Ovary (tissue), 10 donors: ENCODE measurements at places on chromosomes 3 and 15. TPM values are rescaled to one million over a fixed set of nuclear protein-coding genes. Genes with fewer than 3 reads are reported as not detected.

Gene IMPG2
- 0.12 TPM for total RNA-seq

Gene TMEM207
- not detected for total RNA-seq

Gene SPINT1
- 131 TPM for total RNA-seq

DNA sequence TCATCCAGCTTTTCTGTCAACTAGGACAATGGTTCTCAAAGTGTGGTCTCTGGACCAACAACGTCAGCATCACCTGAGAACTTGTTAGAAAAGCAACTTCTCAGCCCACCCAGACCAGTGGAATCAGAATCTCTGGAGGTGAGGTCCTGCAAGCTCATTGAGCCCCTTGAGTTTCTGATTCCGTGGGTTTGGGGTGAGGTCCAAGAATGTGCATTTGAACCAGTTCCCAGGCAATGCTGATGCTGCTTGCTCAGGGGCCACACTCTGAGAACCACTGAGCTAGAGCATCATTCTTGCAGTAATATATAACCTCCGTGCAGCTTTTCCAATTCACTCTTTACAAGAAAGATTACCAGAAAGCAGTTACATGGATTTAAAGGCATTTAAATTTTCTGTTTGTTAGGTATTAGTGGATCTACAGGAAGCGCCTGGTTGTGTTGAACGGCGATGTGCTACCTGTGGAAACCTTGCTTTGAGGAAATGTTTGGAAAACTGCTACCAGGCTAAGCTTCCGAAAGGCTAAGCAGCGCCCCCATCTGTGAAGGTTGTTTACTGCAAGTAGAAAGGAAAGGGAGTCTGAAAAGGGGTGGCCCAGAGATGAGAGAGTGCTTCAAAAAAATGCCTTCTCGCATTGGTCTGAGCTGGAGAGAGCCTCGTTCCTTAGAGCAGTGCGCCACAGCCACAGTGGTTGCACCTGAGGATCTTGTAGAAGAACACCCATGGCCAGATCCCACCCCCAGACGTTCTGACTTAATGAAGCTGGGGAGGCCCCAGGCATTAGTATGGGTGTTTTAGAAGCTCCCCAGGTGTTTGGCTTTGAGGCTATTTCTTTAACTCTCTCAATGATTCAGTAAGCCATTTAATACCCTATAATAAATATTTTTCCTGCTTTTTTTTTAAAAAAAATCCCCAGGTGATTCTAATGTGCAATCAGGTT, 50.0 kb downstream of the RLBP1 start:
- peak; percentile 32 for DNase-seq

- DNase-seq, result peak; percentile 48
Observed at GRCh38 chr3:128698211-128699047, 27.6 kb upstream of the RAB7A start.

- no peak for DNase-seq
Observed at GRCh38 chr15:41977757-41978383, 5.5 kb upstream of the EHD4 start.

DNA sequence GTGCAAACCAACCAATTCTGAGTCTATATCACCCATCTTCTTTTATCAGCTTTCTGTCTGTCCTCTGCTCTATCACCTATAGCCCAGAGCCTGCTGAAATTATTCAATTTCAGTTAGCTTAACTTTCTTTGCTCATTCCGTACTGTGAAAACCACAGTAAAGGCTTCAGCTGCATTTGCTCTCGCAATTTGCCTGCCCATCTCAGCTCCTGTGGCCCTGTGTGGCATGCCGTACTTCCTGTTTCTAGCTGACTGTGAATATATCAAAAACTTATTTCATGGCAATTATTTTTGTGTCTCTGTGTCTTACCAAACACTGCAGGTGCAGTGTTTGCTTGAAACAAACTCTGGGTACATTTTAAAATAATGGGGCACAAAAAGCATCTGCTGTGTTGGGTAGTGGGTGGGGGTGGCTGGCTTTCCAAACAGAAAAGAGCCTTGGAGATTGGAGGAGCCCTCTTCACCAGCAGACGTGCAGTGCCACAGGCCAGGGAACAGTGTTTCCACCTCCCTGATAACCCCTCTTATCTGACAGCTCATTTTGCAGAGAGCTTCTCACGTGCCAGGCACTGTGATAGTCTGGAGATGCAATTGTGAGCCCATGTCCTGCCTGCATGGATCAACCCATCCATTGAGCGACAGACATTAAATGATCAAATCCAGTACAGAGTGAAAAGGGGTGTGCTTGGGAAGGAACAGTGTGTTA, 45.2 kb downstream of the GASK1A start:
- DNase-seq, result no peak

Gene OR5K2
- total RNA-seq, result not detected

DNA sequence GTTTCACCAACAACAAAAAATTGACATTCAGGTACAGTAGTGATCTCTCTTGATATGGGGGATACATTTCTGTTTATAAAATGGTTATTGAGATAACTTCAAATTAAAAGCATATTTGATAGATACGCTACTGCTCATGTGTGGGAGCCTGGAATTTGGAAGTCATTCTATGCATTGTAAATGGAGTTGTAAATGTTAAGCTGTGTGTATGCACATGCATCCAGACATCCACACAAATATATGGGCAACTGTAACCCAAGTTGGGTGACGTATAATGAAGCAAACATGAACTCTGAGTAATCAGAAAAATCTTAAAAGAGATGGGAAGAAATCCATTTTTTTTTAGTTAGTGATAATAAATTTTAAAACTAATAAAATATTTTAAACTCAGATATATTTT, 9.8 kb downstream of the KLHL24 start:
- DNase-seq, result no peak

Gene CEMIP
- 4.7 TPM for total RNA-seq

Gene IGDCC3
- 1.8 TPM for total RNA-seq
